ENCODE measurements at places on chromosomes 5 and 9.

- no peak for DNase-seq
Observed at GRCh38 chr9:114811301-114811700, 5.5 kb upstream of the TNFSF15 start.

DNA sequence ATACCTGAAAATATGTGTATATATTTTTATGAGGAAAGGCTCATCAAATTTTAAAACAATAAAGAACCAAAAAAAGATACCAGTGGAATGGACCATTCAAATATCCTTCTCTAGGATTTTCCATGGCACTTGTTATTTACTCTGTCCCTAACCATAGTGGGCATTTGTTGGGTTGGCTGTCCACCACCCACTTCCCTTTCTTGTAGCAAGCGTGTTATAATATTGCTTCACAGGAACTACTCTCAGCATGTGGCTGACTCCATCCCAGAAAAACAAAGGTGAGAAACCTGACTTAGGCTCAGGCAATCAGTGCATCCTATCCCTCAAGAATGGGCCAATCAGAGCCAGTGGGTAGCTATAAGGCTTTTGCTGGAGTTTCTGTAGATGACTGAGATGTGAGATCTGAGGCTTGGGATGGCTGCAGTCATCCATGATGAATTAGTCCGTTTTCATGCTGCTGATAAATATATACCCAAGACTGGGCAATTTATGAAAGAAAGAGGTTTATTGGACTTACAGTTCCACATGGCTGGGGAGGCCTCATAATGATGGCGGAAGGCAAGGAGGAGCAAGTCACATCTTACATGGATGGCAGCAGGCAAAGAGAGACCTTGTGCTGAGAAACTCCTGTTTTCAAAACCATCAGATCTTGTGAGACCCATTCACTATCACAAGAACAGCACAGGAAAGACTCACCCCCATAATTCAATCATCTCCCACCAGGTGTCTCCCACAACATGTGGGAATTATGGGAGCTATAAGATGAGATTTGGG is 17.2 kb downstream of the C5orf63 start:
- DNase-seq, result no peak

DNA sequence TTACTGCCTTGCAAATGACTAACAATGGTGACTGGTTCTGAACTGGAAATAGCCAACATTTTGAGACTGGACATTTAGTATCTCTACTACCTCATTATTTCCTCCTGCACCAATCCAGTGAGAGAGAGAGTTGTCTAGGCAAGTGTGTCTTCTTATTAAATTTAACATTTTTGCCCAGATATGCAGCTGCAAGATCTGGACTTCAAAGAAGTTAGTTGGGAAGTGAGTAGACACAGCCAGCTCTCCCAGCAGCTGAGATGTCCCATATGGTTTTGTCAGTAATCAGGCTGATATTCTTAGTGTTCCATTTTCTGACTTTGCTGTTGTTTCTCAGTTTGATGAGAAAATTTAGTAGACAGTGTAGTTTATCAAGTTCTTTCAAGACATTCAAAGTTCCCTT is 1778.8 kb upstream of the CDH6 start:
- DNase-seq, result no peak

- no peak for DNase-seq
Observed at GRCh38 chr9:126453156-126453963, 126.7 kb downstream of the MVB12B start.

DNA sequence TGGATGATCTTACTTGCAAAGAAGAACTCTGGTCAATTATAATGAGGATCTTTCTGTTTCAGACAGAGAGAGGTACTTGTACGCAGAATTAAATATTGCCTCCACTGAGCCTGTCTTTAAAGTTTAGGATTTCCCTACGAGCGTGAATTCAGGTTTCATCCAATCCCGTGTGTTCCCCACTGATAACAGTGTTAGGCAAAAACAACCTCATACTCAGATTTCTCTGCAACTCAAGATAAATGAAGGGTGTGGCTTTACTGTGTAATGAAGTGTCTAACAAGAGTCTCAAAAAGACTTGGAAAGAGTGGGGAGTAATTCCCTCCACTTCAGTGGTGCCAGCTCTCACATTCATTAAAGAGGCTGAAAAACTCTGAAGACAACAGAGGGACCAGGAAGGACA is 53.2 kb upstream of the ACO1 start:
- no peak for DNase-seq

GRCh38 chr9:70085241-70085640 is 41.6 kb downstream of the MAMDC2 start:
- no peak for DNase-seq

GRCh38 chr9:97859346-97859745 is 6.3 kb downstream of the FOXE1 start:
- no peak for DNase-seq

GRCh38 chr5:174420651-174421407 is 303.6 kb upstream of the MSX2 start:
- no peak for DNase-seq

DNA sequence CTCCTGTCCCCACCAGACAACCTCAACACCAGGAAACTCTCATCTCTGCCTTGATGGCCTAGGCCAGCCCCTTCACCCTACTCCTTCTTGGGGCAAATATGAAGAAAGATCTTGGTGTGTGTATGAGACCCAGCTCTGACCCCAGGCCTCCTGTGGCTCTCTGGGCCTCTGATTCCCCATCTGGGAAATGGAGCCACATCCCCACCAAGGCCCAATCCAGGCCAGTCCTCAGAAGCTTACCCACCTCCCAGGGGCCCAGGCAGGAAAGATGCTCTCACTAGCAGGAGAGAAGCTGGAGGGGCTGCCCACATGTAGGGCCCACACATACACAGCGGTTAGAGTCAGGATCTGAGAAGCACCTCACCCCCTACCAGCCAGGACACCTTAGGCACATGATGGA is 38.9 kb downstream of the BICD2 start:
- no peak for DNase-seq

Data from substantia nigra (tissue), 51 donors.